Foreskin keratinocyte (primary cell): ENCODE measurements at places on chromosomes 12 and 14.
A peak's percentile ranks its signal among the peaks of the same experiment; 100 is the strongest.

GRCh38 chr12:68871396-68871795 is 61.6 kb downstream of the CPM start:
- DNase-seq, result no peak

GRCh38 chr12:91413581-91414546 is 231.2 kb upstream of the DCN start:
- DNase-seq, result peak; percentile 96

DNA sequence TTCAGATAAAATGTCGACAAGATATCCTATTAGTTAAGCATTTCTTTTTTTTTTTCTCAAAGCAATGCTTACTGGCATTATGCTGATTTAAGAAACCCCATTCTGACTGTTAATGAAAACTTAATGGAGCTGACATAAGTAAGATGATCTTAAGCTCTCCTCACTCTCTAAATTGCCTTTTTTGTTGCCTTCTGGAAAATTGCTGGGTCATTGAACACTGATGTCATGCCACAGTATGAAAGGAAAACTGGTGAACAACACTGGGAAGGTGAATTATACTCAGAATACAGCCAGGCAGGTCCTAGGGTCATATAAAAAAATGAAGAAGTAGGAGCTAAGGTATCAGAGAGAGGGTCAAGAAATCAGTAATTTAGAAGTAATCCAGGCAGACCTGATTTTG is 179.9 kb downstream of the BTG1 start:
- no peak for DNase-seq

- DNase-seq, result no peak
Measured at GRCh38 chr12:76529226-76529918, 30.2 kb downstream of the OSBPL8 start.

DNA sequence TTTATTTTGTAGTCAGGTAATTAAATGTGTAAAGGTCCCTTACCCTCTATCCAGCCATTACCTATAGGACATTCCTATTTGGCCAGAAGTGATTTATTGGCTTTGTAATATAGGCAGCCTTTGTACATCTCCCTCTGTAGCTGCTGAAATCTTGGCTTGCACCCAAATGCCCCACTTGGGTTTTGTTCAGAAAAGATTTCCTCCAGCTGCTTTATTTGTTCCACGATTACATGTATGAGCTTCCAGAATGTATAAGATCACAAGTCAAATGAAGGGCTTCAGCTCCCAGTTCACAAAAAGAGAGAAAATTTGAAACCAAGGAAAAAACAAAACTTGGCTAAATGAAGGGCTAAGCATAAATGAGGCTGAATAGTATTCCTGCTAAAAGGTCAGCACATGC is 103.4 kb downstream of the EFCAB11 start:
- no peak for DNase-seq

- DNase-seq, result no peak
Measured at GRCh38 chr14:99595034-99595433, 9.0 kb downstream of the CCDC85C start.

DNA sequence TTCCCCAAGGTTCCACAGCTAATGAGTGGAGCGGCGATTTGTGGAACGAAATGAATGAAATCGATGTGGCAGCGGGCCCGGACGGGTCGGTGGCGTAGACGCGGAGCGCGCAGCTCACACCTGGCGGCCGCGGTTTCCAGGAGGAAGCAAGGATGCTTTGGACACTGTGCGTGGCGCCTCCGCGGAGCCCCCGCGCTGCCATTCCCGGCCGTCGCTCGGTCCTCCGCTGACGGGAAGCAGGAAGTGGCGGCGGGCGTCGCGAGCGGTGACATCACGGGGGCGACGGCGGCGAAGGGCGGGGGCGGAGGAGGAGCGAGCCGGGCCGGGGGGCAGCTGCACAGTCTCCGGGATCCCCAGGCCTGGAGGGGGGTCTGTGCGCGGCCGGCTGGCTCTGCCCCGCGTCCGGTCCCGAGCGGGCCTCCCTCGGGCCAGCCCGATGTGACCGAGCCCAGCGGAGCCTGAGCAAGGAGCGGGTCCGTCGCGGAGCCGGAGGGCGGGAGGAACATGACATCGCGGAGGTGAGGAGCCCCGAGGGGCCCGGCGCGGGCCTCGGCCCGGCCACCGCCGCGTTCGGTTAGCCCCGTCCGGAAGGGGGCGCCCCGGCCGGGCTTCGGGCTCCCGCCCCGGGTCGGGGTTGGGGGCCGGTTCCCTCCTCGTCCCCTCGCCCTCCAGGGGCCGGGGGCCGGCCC is at the start of gene PTPN11:
TSS of gene PTPN11 (plus strand) at position 340 of the 689 bp plus-strand sequence. CDS start at position 505, 165 bp downstream.
- DNase-seq, result peak; percentile 57

GRCh38 chr14:58313699-58314098 is 15.3 kb downstream of the ARID4A start:
- no peak for DNase-seq

GRCh38 chr14:70239802-70240201 is 51.1 kb upstream of the SLC8A3 start:
- no peak for DNase-seq

GRCh38 chr12:92059960-92060359 is 85.7 kb downstream of the BTG1 start:
- peak; percentile 66 for DNase-seq

DNA sequence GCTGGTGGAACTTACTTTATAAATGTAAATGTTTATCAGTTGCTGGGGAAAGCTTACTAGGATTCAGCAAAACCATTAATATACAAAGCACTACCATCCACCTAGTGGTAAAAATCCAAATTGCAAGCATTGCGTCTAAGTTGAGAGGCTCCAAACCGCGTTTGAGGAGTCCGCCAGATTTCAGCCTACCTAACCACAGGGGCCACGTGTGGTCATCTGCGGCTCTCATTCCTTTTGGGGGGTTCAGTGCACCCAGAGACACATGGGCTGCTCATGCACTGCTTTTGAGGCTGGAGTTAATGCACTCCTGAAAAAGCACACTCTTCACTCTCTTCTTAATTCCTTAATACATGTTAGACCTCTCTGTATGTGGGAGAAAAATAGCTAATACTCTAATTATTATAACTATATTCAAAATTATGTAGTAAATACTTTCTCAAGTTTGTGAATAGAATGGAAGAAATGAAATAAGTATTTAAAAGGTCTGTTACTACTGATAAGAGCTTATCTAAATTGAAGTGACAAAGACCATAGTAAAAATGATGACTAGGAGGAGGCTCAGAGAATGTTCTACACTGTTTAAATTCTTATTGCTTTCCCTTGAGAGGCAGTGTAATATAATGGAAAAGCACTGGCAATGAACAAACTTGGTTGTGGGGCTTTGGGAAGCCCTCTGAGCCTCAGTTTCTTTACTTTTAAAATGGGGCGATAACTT is 41.4 kb upstream of the MANSC4 start:
- peak; percentile 66 for DNase-seq

DNA sequence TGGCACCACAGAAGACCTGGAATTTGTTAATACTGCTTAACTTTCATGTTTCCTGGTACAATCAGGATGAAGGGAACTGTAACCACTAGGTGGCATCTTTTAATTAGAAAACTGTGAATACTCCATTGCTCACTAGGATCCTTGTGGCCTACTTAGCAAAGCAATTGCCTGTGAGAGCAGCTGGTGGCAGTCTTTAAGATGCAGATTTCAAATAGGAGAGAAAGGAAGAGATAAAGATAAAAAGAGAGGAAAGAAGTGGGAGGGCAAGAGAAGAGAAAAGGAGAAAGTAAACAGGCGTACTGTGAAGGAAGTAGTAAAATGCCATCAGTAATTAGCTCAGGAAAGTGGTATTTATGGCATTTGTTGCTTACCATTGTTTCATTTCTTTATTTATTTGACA is 114.5 kb downstream of the RAD51B start:
- DNase-seq, result peak; percentile 73

DNA sequence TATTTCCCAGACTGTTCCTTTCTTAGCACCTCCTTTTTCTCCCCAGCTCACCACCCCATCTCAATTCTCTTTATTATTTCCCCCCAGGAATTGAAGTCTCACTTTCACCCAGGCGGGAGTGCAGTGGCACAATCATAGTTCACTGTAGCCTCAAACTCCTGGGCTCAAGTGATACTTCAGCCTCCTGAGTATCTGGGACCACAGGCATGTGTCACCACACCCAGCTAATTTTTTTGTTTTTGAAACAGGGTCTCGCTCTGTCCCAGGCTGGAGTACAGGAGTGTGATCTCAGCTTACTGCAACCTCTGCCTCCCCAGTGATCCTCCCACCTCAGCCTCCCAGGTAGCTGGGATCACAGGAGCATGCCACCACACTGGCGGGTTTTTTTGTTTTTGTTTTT is 11.0 kb downstream of the RACGAP1 start:
- DNase-seq, result no peak

GRCh38 chr14:22998329-22999012 is 11.5 kb downstream of the C14orf93 start:
- no peak for DNase-seq

DNA sequence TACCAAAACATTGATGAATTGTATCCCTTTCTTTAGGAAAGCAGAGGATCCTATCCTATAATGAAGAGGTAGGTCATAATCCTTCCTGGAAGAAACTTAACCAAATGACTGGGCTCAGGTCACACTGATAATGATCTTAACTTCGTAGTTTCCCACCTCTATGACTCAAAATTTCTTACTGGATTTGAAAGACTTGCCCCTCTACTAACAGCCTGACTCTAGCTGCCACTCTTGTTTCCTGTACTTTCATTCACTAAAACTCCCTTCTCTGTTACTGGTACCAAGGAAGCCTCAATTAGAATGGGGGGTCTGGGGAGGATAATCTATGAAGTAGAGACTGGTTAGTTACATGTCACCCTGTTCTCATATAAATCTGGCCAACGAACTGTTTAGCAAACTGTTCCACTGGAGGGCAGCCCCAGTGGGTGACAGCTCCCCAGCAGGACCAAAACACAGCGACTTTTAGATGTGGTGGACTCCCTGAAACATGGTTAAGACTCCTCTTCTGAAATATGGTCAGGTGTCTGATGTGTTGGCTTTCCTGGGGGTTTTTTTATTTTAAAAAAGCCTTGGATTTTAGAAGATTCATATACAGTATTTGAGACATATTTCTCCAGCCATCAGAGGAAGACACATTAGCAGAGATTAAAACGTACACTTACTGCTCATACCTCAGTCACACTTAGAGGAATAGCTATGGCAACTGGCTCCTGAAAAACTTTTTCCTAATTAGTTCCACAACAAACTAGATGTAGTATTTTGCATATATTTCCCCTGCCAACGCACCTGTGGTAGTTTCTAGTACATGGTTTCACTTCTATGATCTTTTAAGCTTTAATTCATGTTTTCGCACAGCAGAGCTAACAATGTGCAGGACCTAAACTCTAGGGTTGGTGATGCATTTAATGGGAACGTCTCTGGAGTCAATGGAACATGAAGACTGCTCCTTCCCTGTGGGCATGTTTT is 72.3 kb downstream of the ACADS start:
- no peak for DNase-seq

DNA sequence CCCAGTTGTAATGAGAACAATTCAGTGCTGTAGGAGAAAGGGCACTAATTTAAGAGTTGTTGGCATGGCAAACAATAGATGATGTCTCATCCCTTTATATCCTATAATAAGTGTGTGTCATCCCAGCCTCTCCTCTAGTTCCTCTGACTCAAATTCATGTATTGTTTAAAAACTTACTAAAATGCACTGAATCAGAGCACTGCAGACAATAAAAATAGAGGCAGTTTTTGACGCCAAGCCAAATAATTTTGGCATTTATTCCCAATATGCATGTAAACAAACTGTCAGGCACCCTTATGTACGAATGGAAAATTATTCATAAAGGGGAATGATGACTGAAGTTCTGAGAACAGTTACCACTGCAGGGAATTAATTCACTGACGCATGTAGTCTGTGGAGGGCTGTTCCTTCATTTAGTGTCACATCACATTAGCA is 57.9 kb upstream of the TMX1 start:
- peak; percentile 38 for DNase-seq

GRCh38 chr14:71536927-71537772 is 395.1 kb upstream of the RGS6 start:
- DNase-seq, result no peak

- no peak for DNase-seq
Measured at GRCh38 chr12:109436188-109436560, 40.9 kb downstream of the KCTD10 start.

GRCh38 chr12:39062266-39062996 is 157.0 kb upstream of the CPNE8 start:
- no peak for DNase-seq

- DNase-seq, result no peak
Measured at GRCh38 chr12:2417481-2418160, 364.8 kb downstream of the CACNA1C start.

GRCh38 chr12:57632958-57633840 is at the start of gene B4GALNT1:
Gene B4GALNT1, minus strand, starts transcription at chr12:57633201. Its CDS starts 1,069 bp downstream, at chr12:57632132.
- DNase-seq, result no peak

- DNase-seq, result no peak
Measured at GRCh38 chr14:95941897-95942296, 65.3 kb downstream of the TUNAR start.

DNA sequence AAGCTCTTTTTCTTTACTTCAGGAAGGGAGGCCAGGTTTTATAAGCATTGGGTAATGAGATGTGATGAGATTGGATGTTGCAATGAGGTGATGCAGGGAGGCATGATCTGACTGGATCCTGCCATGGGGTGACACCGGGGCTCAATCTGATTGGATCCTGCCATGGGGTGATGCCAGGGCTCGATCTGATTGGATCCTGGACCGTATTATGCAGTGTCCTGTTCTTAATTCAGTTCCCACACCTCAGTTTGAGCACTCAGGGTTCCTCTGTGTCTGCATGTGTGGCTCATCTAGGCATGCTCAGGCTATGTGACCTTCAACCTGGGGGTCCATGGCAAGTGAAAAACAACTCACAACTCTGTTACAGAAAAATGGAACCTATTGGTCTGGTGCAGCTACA is 166.4 kb downstream of the SLC15A4 start:
- DNase-seq, result no peak

- peak; percentile 29 for DNase-seq
Measured at GRCh38 chr12:98653866-98654493, 8.9 kb downstream of the APAF1 start.

DNA sequence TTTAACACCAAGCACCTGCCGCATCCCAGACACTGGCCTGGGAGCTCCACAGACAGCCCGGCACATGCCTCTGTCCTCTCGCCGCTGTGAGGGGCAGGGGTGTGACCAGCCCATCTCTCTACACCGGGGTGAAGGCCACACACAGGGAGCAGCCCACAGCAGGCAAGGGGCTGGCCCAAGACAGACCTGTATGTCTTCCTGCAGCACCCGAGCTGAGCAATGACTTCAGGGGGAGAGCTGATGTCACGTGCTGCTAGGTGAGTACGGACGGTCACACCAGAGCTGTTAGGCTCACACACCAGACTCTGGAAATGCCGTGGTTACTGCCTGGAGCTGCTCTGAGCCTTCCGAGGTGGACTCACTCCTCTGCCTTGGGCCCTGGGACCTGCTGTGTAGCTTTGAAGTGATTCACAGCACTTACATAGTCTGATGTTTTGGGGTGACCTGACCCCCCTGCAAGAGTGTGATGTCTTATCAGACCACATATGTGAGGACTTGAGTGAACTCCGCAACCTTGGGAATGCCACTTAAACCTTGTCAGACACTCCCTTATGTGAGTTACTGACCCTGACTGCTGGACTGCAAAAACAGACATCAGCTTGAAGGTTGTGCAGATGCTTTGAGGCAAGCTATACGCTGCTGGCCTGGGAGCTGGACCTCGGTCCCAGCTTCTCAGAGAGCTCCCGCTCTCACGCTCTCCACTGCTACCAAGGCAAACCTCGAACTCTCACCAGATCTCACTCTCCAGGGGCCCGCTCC is 1.8 kb downstream of the XRCC3 start:
- no peak for DNase-seq
